Thymus (tissue), 14 donors: ENCODE measurements at places on chromosomes 11 and 22.

GRCh38 chr11:119099711-119100110, 1.9 kb downstream of the DPAGT1 start:
- DNase-seq: no peak

GRCh38 chr11:112839051-112839450, 122.2 kb upstream of the NCAM1 start:
- no peak for DNase-seq

DNA sequence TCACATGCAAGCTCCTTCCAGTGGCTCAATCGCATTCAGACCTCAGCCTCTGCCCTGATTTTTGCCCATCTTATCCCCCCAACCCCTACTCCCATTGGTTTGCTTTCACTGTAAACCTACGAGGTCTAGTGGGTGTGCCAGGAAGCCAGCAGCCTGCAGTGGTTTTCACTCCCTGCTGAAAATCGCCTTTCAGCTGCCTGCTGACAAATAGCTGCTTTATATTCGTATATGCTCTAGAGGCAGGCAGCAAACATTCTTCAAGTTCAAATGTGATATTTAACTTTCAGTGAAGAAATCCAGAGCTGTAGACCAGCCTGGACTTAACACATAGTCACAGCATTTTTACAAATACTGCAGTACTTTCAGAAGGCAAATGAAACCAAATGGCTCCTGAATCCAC, 92.8 kb upstream of the APOA1 start:
- DNase-seq: peak; percentile 71

DNA sequence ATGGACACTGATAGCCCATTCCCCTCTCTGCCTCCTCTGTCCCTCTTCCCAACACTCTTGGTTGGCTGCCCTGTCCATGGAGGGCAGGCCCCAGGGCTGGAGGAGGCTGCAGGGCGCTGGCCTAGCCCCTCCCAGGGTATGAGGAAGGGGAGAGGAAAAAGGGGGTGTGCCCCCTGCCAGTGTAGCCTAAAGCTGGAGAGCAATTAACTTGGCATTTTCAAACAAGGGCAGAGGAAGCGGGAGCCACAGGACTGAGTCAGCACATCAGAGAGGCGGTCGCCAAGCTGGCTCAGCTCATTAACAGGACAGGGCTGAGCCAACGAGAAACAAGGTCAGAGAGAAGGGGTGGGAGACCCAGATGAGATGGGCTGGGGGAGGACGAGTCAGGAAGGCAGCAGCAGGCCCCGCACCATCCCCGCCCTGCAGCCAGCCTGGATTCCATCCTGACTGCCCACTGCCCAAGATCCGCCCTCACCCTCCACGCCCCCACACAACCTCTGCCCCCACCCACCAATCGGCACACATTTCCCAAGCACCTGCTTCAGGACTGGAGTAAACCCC, 76.3 kb downstream of the BUD13 start:
- DNase-seq: no peak

DNA sequence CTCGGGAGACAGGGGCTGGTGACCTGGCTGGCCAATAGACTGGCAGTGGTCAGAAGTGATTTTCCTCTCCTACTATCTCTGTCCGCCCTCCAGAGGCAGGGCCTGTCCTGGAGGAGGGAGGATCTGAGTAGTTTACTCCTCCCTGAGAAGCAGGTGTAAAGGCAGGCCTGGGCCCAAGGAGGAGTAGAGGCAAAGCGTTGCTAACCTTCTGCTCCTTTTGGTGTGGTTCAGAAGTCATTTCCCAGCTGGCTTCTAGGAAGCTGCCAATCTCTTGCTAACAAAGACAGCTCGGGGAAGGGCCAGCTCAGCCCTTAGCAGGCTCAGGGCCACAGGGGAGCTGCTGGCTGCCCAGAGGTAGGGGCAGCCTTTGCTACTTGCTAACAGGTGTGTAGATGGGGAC, 151.1 kb upstream of the NECTIN1 start:
- no peak for DNase-seq

DNA sequence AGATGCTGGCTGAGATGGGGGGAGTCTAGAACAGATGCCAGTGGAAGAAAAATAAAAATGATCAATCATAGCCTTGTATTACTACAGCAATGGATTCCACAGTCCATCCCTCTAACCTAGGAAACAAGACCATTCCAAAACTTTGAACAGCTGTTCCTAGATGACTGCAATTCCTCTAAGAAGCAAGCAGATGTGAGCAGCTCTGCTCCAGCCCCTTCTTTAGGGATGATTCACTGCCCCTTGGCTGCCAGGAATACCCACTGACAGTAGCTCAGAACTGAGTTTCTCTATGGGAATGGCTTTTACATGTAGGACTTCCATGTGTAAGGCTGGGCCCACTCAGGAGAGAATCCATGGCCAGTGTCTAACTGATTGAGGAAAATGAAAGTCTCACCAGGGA, 943.9 kb downstream of the OPCML start:
- DNase-seq: no peak
